ENCODE measurements at places on chromosomes 5 and 9. TPM values are rescaled to one million over a fixed set of nuclear protein-coding genes. Genes with fewer than 3 reads are reported as not detected.

- peaks cover 32% of the 10 kb centered on the region for H3K4me1 ChIP-seq
- H3K36me3 ChIP-seq: no peaks in the 10 kb centered on the region
- H3K27ac ChIP-seq: no peak overlapping the region
Observed at GRCh38 chr5:142592365-142592764, 93.5 kb downstream of the FGF1 start.

DNA sequence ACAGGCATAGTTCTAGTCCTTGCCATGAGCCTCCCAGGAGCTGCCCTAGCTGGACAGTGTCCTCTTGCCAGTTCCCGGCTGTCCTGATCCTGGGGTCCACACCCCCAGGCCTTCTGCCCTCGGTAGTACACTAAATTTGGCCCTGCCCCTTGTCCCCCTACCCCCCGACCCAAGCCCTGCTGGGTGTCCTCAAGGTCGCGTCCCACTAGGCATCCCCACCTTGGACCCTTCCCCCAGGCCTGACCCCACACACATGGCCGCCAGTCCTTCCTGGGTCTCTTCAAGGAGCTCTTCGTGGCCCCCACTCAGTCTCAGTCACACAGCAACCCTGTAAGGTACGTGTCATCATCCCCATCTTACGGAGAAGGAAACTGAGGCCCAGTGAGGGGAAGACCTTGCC lies 40.0 kb upstream of the PHYKPL start:
- DNase-seq: no peak
- H3K4me3 ChIP-seq: no peak overlapping the region
- peaks cover 14% of the 10 kb centered on the region for H3K36me3 ChIP-seq
- H3K27me3 ChIP-seq: peaks cover 22% of the 10 kb centered on the region
- no peak overlapping the region for H3K27ac ChIP-seq
- H3K4me1 ChIP-seq: peaks cover 3% of the 10 kb centered on the region

DNA sequence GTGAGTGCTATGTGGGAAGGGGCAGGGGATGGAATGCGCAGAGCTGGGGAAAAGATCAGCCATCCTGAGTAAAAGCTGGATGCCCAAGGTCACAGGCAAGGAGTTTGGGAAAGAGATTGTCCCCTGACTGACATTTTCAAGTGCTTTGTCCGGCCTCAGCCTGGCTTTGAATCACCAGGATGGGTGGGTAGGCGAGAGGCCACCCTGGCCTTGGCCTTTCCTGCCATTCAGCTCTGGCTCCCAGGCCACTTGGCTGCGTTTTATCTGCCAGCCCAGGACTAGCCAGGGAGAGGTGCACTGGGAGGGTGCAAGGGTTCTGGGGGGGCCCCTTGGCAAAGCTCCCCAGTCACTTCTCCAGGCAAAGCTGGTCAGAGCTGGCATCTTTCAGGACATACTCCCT lies 37.4 kb upstream of the SYNPO start:
- no peaks in the 10 kb centered on the region for H3K36me3 ChIP-seq
- DNase-seq: no peak
- peaks cover 39% of the 10 kb centered on the region for H3K4me1 ChIP-seq
- peaks cover 4% of the 10 kb centered on the region for H3K27me3 ChIP-seq
- H3K4me3 ChIP-seq: no peak overlapping the region

DNA sequence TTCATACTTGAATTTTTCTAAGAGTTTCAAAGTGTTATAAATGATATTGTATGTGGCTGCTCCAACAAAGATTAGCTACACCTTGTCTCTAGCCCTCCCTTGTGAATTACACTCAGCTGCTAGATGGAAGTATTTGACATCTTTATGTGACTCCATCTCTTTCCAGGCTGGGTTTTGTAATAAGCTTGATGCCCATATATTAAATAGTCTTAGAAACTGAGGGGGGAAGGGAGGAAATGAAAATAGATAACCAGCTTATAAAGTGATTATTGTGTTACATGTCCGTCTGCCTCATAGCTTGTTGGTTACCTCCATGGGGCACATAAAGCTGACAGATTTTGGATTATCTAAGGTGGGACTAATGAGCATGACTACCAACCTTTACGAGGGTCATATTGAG lies 63.4 kb downstream of the CD180 start:
- H3K4me3 ChIP-seq: no peak overlapping the region
- peaks cover 23% of the 10 kb centered on the region for H3K36me3 ChIP-seq
- no peaks in the 10 kb centered on the region for H3K4me1 ChIP-seq
- H3K27ac ChIP-seq: no peak overlapping the region

DNA sequence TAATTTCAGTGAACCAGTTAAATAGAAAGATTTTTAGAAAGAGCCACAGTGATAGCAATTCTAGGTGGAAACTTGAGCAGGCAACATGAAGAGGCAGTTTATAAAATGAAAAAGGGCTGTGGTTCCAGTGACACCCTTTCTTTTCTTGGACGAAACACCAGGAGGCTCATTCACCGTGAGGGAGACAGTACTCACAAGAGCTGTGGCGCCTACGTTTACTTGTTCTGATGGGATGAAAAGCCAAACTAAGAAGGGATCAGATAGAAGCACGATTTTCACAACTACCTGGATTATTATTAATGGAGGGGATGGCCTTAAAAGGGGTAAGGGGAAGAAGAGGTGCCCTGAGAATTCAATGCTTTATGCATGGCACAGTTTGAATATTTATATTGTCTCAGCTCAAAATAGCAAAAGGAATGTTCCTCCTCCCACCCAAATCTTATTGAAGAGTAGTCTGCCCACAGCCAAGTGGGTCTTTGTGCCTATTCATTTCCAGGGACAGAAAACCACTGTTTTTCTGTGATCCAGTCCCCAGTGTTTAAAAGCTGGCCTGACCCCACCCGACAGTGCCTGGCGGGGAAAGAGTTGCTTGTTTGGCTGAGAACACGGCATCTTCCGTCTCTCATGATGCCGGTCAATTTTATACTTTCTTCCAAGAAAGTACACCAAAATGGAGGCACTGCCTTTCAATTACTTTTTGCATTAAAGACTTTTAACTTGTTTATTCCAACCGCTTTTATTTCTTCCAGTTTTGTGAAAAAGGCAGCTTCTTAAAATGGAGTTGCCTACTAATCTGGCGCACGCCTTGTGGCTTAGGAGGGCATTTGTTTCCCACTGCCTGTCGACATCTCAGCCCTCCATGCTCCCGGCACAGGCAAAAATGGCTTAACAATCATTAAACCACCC lies 51.9 kb downstream of the HABP4 start:
- H3K27ac ChIP-seq: no peak overlapping the region
- no peaks in the 10 kb centered on the region for H3K27me3 ChIP-seq
- no peaks in the 10 kb centered on the region for H3K4me1 ChIP-seq
- no peak for DNase-seq

DNA sequence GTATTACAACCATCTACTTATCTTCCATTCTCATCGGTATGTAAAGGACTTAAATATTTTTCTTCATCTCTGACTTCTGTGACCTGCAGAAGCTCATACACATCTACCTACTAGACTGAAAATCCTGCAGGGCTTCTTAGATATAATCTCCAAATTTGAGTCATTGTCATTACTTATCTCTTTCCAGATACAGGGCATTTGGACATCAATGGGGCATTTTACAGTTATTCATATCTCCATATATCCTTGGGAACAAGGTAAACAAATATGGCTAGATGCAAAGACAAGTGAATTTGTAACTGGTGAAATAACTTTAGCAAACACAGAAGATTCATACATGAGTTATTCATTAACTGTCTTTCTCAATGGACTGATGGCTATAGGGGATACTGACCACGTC lies 37.7 kb upstream of the IL7R start:
- H3K36me3 ChIP-seq: no peaks in the 10 kb centered on the region
- no peak overlapping the region for H3K27ac ChIP-seq
- no peaks in the 10 kb centered on the region for H3K4me1 ChIP-seq
- no peak for DNase-seq

RNF183 gene
- total RNA-seq: not detected

CD180 gene
- total RNA-seq: not detected

CCL21 gene
- not detected for total RNA-seq

ARL14EPL gene
- not detected for total RNA-seq

Data from endothelial cell (in vitro differentiated cells).